ENCODE measurements at places on chromosomes 6 and 20.

DNA sequence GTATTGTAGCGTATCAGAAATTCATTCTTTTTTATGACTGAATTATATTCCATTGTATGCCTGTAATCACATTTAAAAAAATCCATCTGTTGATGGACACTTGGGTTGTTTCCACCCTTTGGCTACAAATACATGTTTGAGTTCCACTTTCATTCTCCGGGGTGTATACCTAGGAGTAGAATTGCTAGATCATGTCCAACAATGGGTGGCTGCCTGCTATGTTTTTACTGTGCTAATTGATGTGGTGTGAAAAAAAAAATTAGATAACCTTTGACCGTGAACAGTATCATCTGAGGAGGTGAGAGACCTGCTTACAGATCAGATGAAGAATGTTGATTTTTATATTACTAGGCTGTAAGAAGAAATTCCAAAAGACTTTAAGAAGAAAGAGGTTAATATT is 37.1 kb downstream of the TOP1 start:
- no peak for DNase-seq

DNA sequence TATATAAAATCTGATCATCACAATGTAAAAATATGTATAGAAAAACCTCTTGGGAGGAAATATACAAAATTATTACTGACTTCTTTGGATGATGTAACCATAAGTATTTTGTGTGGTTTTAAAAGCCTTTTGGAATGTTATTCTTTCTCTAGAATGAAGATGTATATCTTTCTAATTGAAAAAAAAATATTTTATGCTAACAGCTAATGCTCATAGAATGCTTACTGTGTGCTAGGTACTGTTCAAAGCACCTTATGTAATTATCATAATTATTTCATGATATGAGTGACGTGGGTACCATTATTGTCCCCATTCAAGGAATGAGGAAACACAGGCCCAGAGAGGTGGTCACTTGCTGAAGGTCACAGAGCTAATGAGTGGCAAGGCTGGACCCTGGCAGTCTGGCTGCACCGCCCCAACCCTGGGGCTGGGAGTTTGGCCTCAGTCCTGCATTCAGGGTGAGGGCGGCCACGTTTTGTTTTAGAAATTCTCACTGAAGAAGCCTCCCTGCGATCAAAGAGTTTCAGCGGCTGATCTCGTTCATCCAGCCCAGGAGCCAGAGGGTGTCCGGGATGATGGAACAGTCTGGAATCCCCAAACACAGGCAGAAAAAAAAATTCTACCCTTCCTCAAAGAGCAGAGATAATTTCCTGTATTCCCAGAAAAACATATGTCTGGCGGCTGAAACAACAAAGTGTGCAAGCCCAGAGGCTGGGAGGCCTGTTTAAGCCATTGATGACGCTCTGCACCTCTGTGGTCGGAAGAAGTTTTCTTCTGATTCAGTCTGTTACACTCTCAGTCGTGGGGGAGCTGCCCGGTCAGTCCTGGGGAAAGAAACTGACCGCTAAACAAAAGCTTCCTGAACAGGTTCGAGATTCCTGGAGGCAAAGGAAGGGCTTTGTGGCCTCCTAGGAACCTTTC is 37.3 kb downstream of the TFEB start:
- no peak for DNase-seq

DNA sequence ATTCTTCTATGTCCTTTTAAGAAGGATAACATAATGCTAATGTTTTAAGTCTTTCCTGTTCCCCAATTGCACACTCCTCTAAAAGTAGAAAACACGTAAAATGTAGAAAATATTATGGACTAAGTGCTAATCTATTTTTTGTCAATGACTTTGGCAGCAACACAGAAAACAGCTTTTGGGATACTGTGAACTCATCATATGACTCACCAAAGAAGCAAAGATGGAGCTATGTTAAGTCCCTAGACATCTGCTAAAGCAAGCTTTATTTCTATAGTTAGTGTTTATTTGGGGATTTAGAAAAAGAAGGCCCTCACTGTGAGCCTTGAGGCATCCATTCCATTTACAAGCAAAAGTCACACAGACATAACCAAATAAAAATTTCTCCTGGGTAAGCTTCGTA is 23.0 kb downstream of the OPN5 start:
- DNase-seq: no peak

GRCh38 chr6:4023240-4023639 is 55.7 kb downstream of the FAM217A start:
- no peak for DNase-seq

DNA sequence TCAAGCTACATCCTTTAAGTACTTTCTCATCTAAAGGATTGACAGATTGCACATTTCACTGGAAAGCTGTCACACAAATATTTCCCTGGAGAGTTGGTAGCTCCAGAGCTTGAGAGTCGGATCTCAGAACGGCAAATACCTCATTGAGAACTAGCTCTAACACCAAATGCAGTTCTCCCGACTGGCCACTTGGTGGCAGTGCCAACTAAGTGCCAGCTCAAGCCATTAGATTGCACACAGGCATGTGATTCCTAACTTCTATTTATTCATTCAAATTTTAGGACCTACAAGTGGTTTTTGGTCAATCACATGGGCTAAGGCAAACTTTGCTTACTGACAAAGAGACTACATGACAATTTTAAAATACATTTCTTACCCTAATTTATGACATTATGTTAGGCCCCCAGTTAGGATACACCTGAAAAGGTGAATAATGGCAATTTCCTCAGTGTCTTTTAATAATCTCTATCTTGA is 7.9 kb upstream of the MCHR2 start:
- DNase-seq: peak; percentile 31

- DNase-seq: no peak
Measured at GRCh38 chr6:39754514-39755115, 29.4 kb upstream of the KIF6 start.

- no peak for DNase-seq
Measured at GRCh38 chr6:145032562-145033145, 702.7 kb downstream of the EPM2A start.

DNA sequence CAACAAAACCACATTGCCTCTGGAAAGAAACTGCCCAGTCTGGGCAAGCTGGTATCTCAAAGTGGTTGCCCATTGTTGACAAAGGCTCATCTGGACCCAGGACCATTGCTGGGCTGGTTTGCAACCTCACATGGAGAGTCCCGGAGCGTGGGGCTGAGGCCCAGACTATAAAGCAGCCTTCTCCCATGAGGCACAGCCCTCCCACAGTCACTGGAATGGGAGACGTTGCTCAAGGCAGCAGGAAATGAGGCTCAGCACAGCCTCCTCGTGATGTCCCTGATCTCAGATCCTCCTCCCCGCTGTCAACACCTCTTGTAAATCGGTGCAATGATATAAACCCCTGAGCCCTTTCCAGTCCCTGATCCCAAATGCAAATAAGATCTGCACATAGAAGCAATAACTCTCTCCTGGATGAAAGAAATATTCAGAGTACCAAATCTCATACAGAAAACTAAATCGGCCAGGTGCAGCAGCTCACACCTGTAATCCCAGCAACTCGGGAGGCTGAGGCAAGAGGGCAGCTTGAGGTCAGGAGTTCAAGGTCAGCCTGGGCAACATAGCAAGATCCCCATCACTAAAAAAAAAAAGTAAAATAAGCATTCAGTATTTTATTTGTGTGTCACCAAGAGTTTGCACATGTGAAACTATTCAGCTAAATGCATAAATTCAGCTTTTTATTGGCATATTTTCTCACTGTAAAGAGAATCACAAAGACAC is 103.0 kb upstream of the RREB1 start:
- DNase-seq: no peak

DNA sequence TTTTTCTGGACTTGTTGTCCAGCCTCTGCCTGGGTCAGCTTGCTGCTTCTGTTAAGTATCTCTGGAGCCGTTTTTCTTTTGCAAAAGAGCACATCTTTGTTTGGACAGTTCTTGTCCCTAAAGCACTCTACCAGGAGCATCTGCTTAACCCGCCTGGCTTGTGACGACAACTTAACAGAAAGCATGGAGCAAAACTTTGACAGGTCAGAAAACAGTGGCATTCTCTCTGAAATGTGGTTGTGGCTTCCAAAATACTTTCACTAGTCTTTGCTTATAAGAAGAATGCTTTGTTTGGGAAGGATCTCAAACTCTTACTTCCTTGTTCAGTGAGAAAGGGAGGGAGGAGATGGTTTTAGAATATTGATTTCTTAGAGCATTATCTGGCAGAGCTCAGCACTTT is 47.6 kb downstream of the CD109 start:
- DNase-seq: no peak

- DNase-seq: no peak
Measured at GRCh38 chr6:90938122-90938521, 351.2 kb upstream of the MAP3K7 start.

GRCh38 chr6:118319894-118320649 is 228.0 kb upstream of the PLN start:
- no peak for DNase-seq

- DNase-seq: no peak
Measured at GRCh38 chr20:19819149-19819548, 61.1 kb downstream of the RIN2 start.

- no peak for DNase-seq
Measured at GRCh38 chr6:166988674-166989201, 10.5 kb upstream of the CEP43 start.

GRCh38 chr6:84333842-84334241 is 106.4 kb upstream of the CEP162 start:
- no peak for DNase-seq

GRCh38 chr20:51318058-51318949 is 224.2 kb downstream of the NFATC2 start:
- DNase-seq: peak; percentile 69

- no peak for DNase-seq
Measured at GRCh38 chr6:158290659-158291058, 21.6 kb upstream of the TULP4 start.

- DNase-seq: no peak
Measured at GRCh38 chr20:25586877-25587276, 1.5 kb upstream of the NINL start.

DNA sequence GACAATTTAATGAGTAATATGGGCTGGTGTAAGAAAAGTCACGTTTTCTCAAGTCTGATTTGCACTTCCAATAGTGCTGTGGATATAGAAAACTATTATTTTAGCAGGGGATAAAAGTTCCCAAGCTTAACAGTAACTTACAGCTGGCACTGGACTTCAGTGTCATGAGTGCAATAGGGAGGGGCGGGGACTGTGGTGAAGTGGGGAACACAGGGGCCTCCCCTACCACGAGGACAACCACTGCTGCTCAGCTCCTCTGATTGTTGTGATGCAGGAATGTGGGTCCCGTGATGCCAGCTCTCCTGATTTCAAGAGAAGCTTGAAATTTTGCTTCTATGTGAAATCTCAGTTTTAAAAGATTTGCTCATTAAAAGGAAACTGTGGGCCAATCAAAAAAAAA is 24.0 kb downstream of the SLC13A3 start:
- no peak for DNase-seq

- DNase-seq: no peak
Measured at GRCh38 chr6:151506761-151507160, 12.9 kb downstream of the CCDC170 start.

GRCh38 chr6:154842833-154843232 is 109.6 kb downstream of the SCAF8 start:
- DNase-seq: no peak

- no peak for DNase-seq
Measured at GRCh38 chr6:5513408-5513807, 252.1 kb downstream of the FARS2 start.

DNA sequence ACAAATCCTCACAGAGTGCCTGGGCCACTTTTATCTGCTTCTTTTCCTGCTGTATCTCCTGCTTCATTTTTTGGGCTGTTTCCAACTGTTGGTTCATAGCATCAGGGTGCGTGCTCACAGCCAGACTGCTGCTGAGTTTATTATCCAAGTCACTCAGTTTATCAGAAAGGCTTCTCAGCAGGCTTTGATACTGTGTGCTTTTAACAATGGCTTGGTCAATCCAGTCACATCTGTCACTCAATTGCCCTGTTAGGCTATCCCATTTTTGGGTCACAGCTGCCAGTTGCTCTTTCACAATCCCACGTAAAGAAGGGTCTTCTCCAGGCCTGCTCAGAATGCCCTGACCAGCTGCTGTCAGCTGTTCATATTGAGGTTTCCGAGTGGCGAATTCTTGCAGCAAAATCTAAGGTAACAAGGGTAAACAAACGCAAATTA is 87.2 kb downstream of the DST start:
- no peak for DNase-seq

GRCh38 chr6:133855276-133855990 is 33.5 kb upstream of the TCF21 start:
- DNase-seq: peak; percentile 21

GRCh38 chr6:14754751-14755513 is 490.9 kb upstream of the JARID2 start:
- no peak for DNase-seq

- DNase-seq: no peak
Measured at GRCh38 chr6:36221674-36222073, 25.1 kb downstream of the BRPF3 start.

- no peak for DNase-seq
Measured at GRCh38 chr6:18260448-18261106, 3.8 kb downstream of the DEK start.

GRCh38 chr6:24448396-24448795 is 41.0 kb downstream of the GPLD1 start:
- DNase-seq: no peak

DNA sequence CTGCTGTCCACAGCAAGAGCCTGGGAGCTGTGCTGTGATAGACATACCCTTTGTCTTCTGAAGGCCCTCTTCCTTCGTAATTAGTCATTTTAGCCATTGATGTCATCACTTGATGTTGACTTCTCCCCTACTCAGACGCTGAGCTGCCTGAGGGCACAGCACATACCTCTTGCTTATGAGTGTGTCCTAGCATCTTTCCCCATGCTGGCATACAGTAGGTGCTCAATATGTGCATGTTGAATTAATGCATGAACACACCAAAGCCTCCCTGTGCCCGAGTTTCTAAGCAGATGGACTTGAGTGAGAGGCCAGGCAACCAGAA is 35.8 kb upstream of the FAM83D start:
- DNase-seq: no peak

GRCh38 chr6:36769676-36770499 is 69.4 kb downstream of the CPNE5 start:
- no peak for DNase-seq

DNA sequence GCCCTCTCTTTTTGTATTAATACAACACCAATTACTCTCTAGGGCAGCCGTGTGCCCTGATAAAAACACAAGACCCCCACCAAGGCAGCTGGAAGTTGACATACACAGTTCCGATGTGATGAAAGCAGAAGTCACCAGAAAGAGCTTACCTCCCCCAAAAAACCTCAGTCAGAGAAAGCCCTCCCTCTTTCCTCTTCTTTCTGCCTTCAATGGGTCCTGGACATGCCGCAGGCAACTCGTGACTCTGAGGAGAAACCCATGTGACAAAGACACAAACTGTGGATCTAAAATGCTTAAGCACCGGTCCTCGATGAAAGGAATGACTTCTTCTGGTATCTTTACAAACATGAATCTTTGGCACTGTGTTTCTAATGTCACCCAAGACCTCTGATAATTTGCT is 117.7 kb upstream of the CCDC28A start:
- DNase-seq: no peak

DNA sequence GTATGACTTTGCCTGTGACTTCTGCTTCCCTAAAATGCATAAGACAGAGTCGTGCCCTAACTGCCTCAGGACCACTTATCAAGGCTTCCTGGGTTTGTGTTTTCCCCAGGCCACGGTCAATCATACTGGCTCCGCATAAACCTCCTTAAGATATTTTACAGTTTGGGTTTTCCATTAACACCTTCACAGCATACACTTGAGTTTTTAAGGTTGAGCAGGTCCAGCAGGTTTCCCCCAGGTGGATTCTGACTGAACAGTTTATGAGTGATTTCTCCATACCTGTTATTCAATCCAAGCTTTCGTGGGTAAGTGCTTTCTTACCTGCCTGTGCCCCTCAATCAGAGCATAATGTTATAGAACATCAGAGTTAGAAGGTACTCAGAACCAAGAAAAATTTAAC is 39.3 kb downstream of the NINL start:
- no peak for DNase-seq
